HT-29 (cell line): ENCODE measurements at places on chromosomes 7 and 10.

- DNase-seq: no peak
These were observed 34.4 kb downstream of the HSPA12A start for GRCh38 chr10:116707981-116708380.

DNA sequence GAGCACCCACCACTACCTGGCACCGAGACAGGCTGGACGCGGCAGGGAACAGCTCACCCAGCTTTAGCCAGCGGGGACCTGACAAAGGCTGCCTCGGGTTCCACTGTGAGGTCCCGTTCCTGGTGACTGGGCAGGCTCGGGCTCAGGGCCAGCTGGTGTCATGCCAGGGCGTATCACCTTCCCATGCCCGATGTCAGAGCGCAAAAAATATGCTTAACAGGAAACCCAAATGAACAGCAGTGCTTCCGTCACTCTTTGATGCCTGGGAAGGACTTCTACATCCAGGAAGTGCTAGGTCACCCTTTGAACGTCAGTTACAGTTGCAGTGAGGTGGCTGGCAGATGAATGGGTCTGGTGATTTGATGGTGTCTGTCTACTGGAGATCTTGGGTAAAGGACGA is 106.0 kb downstream of the ADARB2 start:
- no peak for DNase-seq

- no peak for DNase-seq
These were observed 39.5 kb downstream of the FAM53B start for GRCh38 chr10:124704428-124705380.

DNA sequence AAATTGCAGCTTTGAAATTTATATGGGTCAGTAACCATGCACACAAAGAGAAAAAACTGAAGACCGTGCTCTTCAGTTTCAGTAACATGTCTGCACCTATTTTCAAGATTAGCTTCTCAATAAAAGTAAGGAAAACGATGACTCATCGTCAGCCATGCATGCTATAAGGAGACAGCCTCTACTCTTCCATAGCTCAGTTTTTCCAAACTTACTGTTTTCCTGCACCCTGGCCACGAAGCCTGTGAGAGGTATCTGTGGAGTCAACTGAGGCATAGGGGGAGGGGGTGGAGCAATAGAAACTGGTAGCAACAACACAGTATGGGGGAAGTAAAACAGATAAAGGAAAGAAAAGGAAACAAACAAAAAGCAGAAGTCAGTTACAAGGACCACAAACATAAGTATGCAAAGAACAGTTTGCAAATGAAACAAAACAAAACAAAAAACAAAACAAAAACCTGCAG is 58.0 kb downstream of the PDSS1 start:
- DNase-seq: no peak

DNA sequence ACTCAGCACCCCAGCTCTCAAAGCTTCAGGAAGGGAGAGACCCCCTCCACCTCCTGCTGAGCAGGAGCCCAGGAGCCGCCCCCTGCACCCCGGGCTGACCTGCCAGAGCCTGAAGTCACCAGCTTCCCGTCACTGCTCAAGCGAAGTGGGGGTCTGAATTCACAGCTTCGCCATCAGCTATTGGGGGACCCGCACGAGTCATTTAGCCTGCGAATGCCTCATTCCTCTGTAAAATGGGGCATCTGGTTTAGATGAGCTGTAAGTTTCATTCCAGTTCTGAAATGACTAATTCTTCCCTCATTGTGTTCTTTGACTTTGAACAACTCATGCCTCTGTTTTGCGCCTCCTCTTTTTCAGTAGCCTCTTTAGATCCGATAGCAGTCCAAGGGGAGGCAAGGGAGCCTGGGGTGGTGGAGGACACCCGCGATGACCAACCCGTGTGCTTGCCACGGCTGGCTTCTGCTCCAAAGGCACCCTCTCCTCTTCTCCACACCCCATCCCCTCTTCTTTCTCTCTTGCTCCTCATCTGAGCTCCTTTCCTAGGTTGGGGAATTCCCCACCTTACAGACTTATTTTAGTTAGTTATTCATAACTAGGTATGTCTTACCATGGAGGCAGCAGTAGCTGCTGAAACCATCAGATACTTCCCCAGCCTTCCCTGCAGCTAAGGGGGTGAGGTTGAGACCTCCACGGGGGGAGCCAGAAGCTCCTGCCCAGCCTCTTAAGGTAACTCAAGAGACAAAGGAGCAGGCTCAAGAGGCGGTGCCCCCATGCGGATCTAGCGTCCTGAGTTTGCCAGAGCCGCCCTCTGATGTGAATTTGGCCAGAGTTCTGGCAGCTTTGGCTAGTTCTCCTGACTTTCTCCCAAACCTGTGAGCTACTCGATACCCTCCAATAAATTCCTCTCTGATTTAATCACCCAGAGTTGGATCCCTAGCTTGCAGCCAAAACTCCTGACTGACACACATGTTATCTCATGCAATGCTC is 47.7 kb downstream of the RBM17 start:
- DNase-seq: no peak

DNA sequence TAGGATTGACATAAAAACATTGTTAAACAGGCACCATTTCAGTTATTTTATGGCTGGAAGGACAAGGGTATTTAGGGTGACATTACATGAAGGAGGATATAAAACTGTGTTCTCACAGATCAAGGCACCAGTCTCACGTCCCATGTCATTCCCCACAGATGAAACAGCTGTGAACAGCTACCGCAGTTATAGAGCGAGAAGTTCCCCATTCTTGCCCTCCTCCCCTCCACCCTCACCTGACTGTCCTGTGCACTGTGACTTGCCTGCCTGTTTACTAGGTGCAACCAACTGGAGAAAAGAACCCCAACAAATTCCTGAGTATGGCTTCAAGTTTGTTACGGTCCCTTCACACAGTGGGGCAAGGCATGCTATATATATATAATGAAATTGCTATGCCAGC is 141.6 kb downstream of the SND1 start:
- DNase-seq: no peak

GRCh38 chr10:84900141-84900540 is 571.8 kb downstream of the CCSER2 start:
- DNase-seq: no peak

DNA sequence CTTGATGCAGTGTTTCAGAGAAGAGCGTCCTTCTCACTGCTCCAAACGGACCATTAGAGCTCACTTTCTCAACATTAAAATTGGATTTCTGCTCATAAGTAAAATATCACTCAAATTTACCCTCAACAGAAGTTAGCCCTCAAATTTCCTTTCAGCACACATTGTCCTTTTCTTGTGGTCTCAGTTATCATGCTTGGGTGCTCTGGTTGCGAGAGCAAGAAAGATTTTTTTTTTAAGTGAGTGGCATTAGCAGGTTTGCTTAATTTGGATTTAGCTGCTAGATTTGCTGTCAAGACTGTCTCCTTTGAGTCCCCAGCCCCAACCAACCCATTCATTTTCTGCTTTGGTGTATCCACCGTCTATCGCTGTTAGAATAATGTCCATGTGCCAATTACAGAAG is 2.6 kb upstream of the CH25H start:
- no peak for DNase-seq

GRCh38 chr10:43584051-43584450 is 9.6 kb upstream of the ZNF239 start:
- DNase-seq: no peak

- DNase-seq: no peak
These were observed 30.9 kb downstream of the LAMB1 start for GRCh38 chr7:107972075-107972482.

GRCh38 chr10:110810625-110811024 is 61.1 kb upstream of the PDCD4 start:
- DNase-seq: no peak

DNA sequence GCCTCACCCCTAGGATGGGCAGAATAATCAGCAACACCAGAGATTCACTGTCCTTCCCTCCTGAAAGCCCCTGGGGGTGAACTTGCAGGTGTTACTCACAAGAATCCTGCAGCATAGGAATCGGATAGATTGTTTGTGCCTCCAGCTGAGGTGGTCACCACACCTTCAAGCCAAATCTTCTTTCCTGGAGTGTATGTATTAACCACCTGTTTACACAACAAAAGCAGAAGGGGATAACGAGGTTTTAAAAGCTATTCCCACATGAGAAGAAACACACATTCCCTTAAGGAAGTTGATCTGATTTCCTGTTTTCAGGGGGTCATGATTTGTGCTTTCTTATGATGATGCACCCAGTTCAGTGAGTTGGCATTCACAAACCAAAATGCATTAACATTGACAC is 173.8 kb upstream of the HPS1 start:
- DNase-seq: no peak

GRCh38 chr10:20740120-20740519 is 157.0 kb downstream of the NEBL start:
- no peak for DNase-seq

GRCh38 chr10:11017570-11018431 is at the start of gene CELF2:
TSS of gene CELF2 (plus strand) at chr10:11017872. CDS start at chr10:11018090, 218 bp downstream.
- DNase-seq: no peak

DNA sequence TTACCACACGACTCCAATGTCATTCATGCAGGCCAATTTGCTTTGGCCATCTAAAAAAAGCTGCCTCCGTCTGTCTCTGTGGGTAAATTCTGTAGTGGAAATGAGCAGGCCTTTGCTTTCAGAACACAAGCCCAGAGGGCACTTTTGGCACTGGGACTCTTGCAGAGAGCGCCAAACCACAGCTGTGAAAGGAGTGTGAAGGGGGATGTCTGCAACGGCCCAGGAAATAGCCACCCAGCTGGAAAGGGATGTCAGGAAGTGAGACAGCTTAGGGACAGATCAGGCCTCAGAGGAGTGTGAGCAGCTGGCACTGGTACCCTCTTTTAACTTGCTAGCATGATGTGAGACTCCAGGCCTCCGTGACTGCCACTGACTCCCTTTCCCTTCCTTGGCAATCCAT is 152.4 kb downstream of the DKK1 start:
- DNase-seq: no peak

GRCh38 chr10:61411706-61412105 is 41.5 kb downstream of the TMEM26 start:
- no peak for DNase-seq

GRCh38 chr7:150324373-150324961 is 1.1 kb upstream of the ACTR3C start:
- peak; percentile 72 for DNase-seq

GRCh38 chr7:108118959-108119358 is 11.2 kb downstream of the LAMB4 start:
- DNase-seq: no peak
